ENCODE measurements at places on chromosomes 7 and 10.

- DNase-seq, result no peak
Observed at GRCh38 chr10:30803892-30804322, 174.4 kb upstream of the LYZL2 start.

DNA sequence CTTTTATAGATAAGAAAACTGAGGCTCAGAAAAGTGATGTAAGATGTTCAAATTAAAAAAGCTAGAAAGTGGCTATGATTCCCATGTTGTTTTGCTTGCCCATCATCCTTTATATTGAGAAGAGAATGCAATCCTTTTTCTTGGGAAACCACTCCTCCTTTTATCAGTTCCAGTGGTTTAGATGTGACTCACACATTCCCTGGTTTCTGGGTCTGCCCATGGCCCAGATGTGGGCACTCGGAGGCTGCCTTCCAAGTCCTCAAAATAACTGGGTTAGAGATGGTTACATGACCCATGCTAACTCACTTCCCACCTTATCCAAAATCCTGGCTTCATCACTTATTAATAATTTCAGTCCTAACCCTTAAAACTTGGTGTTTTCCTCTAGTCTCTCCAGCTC is 550.0 kb downstream of the MDFIC start:
- no peak for DNase-seq

DNA sequence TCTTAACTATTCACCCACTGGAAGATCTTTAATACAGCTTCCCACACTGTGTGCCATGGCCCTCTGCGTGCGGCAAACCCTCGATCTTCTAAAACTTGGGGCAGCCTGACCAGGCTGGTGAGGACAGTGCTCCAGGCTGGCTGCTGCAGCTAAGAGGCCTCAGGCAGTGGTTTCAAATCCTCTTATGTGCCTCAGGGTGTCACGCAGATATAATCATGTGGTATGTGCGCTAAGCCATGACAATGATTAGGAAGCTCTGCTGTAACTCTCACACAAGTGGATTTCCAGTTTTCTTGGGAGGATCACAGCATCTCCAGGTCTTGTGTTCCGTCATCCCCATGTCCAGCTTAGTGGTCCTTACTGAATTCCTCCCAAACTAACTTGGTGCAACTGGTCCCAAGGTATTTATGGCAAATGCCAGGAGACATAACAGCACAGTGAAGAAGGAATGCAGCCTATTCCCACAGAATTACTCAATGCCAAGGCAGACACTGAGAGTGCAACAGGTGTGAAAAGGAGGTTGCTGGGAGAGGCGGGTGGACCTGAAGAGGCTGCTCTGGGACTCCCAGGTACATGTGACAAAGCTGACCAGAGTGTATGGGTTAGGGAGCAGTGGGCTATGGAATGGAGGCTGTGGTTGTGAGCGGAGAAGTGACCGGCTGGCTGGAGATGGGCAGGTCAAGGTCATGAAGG is 2.3 kb downstream of the HPS1 start:
- no peak for DNase-seq

- DNase-seq, result no peak
Observed at GRCh38 chr7:19121977-19122588, 4.6 kb upstream of the TWIST1 start.

GRCh38 chr7:26284477-26284876 is 7.2 kb upstream of the SNX10 start:
- DNase-seq, result no peak

DNA sequence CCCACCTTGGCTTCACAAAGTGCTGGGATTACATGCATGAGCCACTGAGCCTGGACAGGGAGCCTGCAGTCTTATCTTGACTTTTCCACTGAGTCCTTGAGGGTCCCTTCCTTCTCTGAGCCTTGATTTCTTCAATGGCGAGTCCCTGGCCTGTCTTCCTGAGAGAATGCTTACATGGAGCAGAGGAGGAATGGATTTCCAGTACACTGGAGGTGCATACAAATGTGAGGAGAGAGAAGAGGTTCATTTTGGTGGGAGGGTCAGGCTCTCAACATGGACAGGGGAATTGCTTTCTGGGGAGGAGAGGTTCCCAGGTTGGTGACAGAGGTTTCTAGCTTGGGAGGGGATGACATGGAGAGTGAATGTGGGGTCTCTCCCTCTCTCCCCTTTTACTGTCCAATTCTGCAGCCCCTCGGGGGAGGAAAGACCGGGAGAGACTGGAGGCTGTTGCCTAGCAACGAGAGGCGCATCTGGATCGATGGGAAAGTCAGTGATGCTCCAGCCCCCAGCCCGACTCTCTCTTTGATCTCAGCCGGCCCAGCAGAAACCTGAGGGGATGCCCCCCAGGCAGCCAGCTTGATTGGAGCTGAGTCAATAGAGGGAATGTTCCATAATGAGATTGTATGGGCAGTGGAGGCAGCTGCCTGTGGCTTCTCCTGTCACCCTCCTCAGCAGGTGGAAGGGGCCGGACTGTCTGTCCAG is 14.8 kb downstream of the SRRM3 start:
- DNase-seq, result no peak

GRCh38 chr10:131902211-131902610 is 1.4 kb downstream of the PPP2R2D start:
- DNase-seq, result no peak

Data from activated gamma-delta T cell treated with Interleukin-2 at 50 U/mL for 16 hours (primary cell).